ENCODE measurements at places on chromosomes 1 and 21.

DNA sequence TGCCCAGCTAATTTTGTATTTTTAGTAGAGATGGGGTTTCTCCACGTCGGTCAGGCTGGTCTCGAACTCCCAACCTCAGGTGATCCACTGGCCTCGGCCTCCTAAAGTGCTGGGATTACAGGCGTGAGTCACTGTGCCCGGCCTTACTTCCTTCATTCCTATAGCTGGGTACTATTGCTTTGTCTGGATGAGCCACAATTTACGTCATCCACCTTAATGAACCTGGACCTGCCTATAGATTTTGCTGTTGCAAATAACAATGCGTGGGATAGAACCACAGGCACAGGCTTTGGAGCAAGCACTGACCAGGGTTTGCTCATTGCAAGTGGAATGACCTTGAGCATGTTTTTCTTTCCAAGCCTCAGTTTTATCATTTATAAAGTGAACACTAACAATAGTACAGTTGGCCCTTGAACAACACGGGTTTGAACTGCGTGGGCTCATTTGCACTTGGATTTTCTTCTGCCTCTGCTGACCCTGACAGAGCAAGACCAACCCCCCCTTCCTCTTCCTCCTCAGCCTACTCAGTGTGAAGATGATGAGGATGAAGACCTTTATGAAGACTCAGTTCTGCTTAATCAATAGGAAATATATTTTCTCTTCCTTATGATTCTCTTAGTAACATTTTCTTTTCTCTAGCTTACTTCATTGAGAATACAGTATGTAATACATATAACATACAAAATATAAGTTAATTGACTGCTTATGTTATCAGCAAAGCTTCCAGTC, 33.3 kb upstream of the BECN2 start:
- no peak for ATAC-seq

DNA sequence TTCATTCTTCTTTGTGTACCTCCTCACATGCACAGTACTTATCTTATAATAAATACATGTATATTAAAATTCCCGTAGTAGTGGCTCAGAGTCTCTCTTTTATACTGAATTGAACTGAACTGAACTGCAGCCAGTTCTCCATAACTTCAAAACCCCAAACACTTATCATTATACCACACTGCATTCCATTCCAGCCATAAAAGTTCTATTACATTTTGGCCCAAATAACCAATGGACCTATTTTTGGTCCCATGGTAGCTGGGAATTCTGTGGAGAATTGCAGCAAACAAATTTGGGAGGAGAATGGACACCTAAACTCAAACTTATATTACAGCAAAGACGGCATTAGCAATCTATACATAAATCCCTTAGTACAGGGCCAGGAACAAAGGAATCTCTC, 86.6 kb upstream of the C1orf87 start:
- no peak for ATAC-seq

GRCh38 chr1:99365545-99365944, 101.3 kb downstream of the PLPPR4 start:
- ATAC-seq, result no peak

DNA sequence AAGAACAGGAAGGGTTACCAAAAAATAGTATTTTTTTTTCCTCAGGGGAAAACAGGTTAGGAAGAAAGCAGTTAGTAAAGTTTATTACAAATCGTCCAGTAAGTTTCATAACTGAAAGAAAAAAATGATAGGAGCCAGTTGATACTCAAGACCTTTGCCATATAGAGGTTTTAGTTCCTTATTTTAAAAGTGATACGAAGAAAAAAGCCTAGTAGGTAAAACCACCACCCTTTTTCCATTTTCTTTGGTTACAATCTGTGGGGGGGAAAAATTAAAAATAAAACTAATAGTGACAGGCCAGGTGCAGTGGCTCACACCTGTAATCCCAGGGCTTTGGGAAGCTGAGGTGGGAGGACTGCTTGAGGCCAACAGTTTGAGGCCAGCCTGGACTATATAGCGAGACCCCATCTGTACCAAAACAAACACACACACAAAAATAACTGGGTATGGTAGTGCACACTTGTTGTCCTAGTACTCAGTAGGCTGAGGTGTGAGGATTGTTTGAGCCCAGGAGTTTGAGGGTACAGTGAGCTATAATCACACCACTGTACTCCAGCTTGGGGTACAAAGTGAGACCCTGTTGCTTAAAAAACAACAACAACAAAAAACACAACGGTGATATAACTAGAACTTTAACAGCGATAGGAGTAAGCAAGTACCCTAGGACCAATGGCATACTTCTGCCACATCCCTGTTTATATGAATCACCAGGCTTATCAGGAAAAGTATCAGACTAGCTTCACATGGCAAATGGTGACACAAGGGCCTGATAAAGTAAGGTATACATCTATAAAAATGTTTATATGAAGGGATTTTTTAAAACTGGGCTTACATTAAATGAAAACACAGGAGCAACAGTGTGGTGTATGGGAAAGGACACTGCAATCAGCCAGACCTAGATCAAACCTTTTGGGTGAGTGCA, 5.4 kb downstream of the TMEM59 start:
- no peak for ATAC-seq

DNA sequence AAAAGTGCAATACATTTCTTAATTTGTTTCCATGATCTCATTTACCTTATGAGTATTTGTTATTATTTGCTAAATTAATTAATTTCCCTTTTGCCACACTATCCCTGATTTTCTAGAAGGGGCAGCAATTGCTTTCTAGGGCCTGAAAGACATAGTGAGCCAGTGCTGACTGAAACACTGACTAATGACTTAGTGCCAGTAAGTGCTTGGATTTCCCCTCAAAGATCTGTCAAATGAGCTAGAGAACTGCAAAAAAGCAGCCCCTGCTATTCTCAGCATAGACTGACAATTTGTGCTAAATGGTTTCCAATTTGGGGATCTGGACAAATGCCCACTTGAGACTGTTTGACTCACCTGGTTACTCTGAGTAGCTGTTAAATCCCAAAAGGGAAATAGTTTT, 35.6 kb upstream of the USH2A start:
- ATAC-seq, result no peak

- ATAC-seq, result no peak
Observed at GRCh38 chr1:209413062-209413461, 170.5 kb upstream of the CAMK1G start.

GRCh38 chr1:48196237-48196636, 26.3 kb upstream of the SLC5A9 start:
- no peak for ATAC-seq

DNA sequence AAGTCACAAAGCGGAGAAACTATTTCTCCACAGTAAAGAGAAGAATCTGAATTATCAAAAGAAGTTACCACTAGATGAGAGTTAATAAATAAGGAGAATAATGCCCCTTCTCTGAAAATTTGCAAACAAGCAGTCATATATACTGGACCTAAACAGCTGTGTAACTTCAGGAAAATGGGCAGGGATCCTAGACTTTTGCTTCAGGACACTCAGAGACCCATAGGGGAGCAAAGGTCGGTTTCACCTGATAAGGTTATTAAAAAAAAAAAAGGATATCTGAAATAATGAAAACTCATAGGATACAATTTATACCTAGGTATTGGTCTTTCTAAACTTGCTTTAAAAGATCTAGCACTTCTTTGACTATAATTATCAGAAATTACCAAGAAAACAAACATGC, 191.4 kb downstream of the KCNH1 start:
- no peak for ATAC-seq

DNA sequence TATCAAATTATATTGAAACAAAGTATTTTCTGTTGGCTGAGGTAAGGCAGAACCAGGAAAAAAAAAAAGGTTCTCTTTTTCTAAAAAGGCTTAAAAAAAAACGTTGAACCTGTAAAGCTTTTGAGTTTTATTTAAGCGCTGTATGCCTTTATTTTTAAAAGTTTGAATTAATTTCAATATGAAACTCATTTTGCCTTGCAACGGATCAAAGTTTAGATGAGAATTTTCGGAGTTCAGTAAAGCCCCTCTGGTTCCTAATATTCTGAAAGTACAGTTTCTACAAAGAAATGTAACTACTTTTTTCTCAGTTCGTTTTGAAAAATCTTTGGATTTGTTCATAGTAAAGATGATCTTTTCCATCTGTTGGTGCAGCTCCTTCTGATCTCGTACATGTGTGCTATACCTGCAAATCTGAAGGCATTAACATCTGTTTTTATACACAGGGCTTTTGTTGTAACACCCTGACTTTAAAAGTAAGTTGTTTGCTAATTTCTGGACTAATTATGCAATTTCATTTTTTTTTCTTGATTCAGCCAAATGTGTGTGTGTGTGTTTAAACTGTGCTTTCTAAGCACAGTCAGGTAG, 1.7 kb downstream of the ZBTB18 start:
- ATAC-seq, result no peak

GRCh38 chr1:53869454-53870117, 20.0 kb downstream of the YIPF1 start:
- no peak for ATAC-seq

- ATAC-seq, result no peak
Observed at GRCh38 chr1:230589951-230590350, 52.3 kb upstream of the COG2 start.

DNA sequence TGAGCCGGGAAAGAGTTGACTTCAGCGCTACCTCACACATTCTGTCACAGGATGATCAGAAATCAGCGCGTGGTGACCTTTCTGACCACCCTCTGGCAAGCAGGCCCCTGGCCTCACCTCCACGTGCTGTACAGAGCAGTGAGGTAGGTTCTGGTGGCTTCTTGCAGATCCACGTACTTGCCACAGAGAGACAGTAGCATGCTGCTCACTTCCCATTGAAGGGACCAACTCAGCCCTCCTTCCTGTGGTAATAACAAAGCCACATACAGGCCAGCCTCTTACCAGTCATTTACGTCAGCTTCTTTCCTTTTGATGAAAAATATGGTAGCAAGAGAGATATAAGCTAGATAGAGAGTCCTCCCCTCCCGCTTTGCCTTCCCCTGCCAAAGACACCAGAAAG, 200.7 kb downstream of the CHRM3 start:
- ATAC-seq, result peak; percentile 56

- no peak for ATAC-seq
Observed at GRCh38 chr21:46211786-46212720, 16.5 kb downstream of the LSS start.

- no peak for ATAC-seq
Observed at GRCh38 chr1:98453066-98453465, 208.5 kb upstream of the SNX7 start.

DNA sequence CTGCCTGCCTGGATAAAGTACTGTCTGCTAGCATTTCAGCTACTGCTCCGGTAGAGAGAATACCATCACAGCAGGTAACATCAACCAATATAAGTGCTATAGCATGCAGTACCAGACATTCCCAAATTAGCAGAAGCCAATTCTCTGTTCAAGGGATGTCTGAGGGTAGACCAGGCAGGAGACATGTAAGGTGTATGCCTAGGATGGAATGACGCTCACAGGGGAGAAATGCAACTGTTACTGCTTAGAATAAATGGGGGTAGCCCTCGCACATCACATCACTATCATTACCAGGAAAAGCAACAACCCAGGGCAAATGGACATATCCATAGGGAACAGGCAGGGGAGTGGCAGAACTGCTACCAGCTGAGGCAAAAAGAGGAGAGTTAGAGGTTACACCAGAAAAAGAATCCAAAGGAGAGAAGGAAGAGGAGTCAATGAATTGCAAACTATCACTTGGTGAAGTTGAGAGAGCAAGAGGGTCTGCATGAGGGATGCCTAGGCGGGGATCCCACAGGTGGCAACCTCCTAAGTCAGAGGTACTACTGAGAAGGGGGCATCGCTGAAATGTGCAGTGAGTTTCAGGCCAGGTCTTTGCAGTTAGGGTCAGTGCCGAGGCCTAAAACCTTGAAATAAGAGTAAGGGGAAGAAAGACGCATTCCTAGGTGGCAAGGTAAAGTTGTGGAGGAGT, 1.1 kb downstream of the UBE2Q1 start:
- ATAC-seq, result no peak

DNA sequence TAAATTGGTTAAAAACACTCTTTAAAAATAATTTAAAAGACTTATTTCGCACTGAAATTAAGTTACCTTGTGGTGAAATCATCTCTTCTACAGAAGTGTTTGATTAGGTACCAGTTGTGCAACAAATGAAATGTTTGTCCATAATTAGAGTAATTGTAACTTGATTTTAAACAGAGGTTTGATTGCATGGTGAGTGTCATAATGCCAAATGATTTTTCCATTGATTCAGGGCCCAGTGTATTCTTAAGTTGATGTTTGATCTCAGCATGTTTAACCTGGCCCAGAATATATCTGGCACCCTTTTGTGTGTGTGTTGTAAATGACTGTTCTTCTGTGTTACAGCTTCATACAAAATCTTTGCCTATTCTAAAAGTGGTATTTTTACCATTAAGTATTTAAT, 28.5 kb downstream of the LRRC8B start:
- ATAC-seq, result no peak

DNA sequence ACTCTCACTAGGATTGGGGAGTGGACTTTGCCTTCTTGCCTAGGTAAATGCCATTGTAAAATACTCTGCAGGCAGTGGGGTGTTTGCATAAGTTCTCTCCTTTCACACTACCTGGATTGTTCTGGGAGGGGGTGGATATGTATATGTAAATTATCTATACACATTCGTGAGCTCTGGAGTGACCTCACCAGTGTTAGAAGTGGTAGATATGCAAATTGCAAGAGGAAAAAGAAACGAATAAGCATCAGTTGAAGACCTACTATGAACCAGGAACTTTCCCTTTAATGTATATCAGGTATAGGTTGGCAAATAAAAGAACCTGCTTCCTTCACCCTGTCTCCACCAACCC, 1.5 kb upstream of the ARHGEF11 start:
- no peak for ATAC-seq

DNA sequence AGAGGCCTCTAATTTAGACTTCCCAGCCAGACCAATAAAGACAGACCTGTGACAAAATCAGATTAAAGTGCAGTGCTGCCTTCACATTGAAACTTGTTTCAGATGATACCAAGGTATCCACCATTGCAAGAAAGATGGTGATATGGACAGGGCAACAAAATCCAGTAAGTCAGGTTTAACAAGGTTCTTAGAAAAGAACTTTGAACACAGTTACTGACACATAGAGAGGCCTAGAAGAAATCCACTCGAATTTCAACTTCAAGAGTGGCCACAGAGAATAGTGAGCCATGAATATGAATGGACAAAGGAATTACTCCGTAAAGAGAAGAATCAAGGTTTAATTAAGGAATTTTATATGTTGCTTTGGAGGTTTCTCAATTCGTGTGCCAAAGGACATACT, 230.4 kb downstream of the KCNT2 start:
- no peak for ATAC-seq

DNA sequence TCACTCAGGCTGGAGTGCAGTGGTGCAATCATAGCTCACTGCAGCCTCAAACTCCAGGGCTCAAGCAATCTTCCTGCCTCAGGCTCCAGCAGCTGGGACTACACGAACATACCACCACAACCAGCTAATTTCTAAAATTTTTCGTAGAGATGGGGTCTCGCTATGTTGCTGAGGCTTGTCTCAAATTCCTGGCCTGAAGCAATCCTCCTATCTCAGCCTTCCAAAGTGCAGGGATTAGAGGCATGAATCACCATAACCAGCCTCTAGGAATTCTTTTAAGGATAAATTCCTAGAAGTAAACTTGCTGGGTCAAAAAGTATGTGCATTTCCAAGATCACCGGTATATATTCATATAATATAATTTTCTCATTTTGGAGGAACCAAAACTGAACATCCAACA, 17.6 kb upstream of the HUNK start:
- no peak for ATAC-seq

GRCh38 chr1:15849775-15850324, 2.3 kb downstream of the SPEN start:
- ATAC-seq, result no peak
